Neuronal stem cell (in vitro differentiated cells): ENCODE measurements at places on chromosomes 1 and 21.
A peak's percentile ranks its signal among the peaks of the same experiment; 100 is the strongest.

- DNase-seq = no peak
Measured at GRCh38 chr1:201551877-201552731, 13.2 kb downstream of the NAV1 start.

- DNase-seq = no peak
Measured at GRCh38 chr1:58899587-58900271, 115.9 kb upstream of the JUN start.

- DNase-seq = no peak
Measured at GRCh38 chr1:224804220-224804619, 125.3 kb upstream of the DNAH14 start.

GRCh38 chr1:43299101-43299500 lies 1.7 kb upstream of the TIE1 start:
- DNase-seq = no peak

- peak; percentile 37 for DNase-seq
Measured at GRCh38 chr1:13517193-13517812, 3.5 kb upstream of the LRRC38 start.

DNA sequence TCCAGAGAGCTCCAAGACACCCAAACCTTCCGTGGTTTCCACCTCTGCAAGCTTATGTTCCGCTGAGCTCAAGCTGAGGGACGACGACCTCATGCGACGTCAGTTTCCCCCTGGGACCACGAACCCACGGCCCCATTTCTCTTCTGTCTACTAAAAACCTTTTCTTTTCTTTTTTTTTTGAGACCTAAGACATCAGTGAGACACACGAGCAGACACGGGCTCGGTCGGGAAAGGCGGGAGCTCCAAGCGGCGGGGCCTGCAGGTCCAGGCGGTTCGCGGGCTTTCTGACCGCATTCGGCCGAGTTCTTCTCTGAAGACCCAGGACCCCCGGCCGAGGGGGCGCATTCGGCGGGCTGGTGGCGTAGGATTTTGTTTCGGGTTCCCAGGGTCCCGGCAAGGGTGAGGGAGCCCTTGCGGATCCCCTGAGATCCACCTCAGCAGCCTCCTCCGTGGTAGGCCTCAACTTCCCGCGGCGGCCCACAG lies 402 bp downstream of the C21orf58 start:
- no peak for DNase-seq

DNA sequence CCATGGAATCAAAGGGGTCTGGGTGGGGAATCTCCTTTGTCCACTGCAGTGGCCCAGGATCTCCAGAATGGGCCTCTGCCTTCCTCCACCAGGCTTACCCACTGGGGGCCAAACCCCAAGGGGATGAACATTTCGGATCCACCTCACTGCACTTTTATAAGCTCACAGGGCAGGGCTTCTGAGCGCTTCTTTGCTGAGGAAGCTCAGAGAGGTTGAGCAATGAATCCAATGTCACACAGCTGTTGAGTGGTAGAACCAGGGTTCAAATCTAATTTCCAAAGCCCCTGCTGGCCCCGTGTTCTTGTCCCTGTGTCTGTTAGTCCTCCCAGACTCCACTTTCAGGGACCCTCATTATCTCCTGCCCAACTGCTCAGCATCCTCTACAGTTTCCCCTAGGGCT lies 250.8 kb downstream of the GRIK3 start:
- no peak for DNase-seq

DNA sequence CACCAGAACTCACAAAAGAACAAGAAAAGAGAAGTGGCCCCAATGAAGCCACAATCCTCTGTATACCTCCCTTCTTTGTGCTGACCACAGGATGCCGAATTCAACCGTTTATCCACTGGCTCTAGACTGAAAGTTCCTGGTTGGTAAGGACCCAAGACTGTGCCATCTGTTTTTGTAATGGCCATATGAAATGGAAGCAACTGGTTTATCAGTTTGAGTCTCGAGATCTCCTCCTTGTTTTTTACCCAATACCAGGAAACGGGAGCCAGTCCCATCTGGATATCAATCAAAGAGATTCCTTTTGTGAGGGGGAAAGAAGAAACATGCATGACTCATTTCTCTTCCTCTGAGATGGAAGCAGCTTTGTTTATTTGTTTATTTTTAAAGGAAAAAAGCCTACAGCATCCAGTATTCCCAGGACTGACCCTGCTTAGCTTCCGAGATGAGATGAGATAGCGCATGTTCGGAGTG lies 32.4 kb upstream of the ZNF124 start:
- no peak for DNase-seq

DNA sequence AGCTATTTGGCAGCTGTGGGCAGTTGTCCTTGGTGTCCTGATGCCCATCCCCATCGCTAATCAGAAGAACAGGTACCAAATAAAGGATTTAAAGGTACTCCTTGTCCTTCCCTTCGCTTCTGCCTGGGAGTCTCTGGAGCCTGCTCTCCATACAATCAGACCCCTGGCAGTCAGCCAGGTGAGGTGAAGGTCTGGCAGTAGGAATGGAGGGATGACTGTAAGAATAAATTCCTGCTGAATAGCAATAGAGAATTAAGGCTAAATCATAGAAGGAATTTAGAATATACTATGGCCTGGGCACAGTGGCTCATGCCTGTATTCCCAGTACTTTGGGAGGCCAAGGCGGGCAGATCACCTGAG lies 9.2 kb downstream of the THBS3 start:
- no peak for DNase-seq

GRCh38 chr1:84107955-84108354 lies 36.1 kb upstream of the PRKACB start:
- no peak for DNase-seq
